HEK293T (cell line): ENCODE measurements at places on chromosomes 11 and 22.
A peak's percentile ranks its signal among the peaks of the same experiment; 100 is the strongest.

- no peak for DNase-seq
Measured at GRCh38 chr11:7449841-7450214, 35.5 kb upstream of the OLFML1 start.

DNA sequence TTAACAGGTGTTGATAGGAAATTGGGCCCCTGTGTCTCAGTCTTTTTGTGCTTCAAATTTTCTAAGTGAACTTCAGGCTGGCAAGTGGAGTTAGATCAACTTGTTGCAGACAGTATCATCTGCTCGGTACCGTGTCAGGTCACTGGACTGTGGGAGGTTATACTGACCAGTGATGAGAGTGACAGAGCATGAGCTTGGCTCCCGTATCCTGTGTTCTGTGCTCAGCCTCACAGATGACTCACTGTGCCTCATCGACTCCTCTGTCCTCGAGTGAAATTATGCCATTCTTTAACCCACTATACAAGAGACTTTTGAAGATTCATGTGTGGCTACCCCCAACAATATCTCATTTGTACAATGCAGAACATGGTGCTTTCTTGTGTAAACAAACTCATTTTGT, 7.9 kb downstream of the GRAP2 start:
- no peak for DNase-seq

- DNase-seq: peak; percentile 70
Measured at GRCh38 chr11:17479284-17480214, 2.9 kb upstream of the ABCC8 start.

DNA sequence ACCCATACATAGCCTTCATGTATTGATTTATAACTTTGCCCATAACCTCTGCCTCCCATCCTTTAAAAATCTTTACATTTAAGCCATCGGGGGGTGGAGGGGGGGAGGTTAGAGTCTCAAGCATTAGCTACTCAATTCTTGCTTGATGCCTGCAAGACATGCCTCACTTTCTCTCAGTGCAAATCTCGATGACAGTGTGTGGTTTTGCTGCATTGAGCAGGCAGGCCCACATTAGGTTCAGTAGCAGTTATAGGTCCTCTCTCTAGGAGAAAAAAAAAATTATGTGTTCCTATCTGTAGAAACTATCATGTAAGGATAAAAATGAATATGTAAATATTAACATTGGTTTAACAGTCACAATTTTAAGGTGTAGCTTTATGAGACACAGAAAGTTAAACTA, 314.0 kb upstream of the ANO3 start:
- DNase-seq: no peak

- DNase-seq: no peak
Measured at GRCh38 chr11:58254936-58255335, 13.1 kb downstream of the OR10W1 start.
